NCI-H1092 (cell line): ENCODE measurements at places on chromosomes 1 and 21.

DNA sequence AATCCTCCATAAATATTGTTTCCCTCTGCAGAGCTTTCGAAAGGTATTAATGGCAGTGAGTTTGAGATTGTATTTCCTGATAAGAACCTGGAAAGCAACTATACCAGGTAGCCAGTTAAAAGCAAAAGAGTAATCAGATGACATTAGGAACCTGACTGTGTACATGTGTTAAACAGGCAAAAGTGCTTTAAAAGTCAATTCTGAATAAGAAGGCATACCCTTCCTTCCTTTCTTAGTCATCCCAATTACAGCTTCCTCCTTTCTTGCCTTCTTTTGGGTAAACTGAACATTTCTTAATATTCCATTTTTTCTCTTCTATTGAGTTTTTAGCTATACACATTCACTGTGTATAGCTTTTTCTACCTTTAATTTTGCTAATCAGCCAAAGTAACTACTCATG, 144.7 kb downstream of the ZNF281 start:
- no peak for DNase-seq

DNA sequence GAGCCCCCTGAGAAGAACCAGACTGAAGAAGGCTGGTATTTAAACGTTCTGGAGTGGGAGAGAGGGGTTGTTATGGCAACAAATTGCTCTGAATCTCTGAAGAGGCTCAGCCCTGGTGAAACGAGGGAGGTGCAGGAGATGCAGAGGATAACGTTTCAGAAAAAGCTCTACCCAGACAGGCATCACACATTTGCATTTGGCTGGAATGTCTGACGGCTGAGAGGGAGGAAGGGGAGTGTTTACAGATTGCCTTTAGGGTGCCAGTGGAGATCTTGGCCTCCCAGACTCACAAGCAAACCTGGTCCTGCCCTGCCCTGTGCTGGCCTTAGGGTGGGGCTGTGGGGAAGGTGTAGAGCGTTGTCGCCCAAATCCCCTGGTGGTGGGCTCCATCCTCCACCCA, 169.0 kb upstream of the AJAP1 start:
- DNase-seq: no peak

GRCh38 chr1:109263234-109263596, 13.9 kb downstream of the CELSR2 start:
- no peak for DNase-seq

- no peak for DNase-seq
Measured at GRCh38 chr1:24157918-24158481, 15.1 kb upstream of the IL22RA1 start.

GRCh38 chr1:33367485-33368405, 46.8 kb upstream of the A3GALT2 start:
- peak; percentile 83 for DNase-seq

DNA sequence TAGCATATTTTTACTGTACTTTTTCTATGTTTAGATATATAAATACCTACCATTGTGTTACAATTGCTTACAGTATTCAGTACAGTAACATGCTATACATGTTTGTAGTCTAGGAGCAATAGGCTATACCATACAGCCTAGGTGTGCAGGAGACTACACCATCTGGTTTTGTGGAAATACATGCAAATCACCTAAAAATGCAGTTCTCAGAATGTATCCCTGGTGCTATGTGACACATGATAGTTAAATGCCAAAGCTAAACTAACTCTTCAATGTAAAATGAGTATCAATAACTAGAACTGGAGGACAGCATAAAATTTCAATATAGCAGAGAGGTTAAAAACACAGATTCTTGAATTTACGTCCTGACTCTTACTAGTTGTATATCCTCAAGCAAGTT, 14.8 kb downstream of the NUCKS1 start:
- DNase-seq: no peak

- no peak for DNase-seq
Measured at GRCh38 chr1:151621351-151621750, 9.5 kb downstream of the SNX27 start.

GRCh38 chr21:41813226-41813625, 46.4 kb upstream of the RIPK4 start:
- DNase-seq: no peak

- no peak for DNase-seq
Measured at GRCh38 chr21:38286739-38287471, 30.1 kb downstream of the KCNJ15 start.

GRCh38 chr1:28136922-28137613, 39.4 kb downstream of the PTAFR start:
- no peak for DNase-seq

GRCh38 chr21:41246808-41247207, 69.8 kb upstream of the FAM3B start:
- DNase-seq: no peak

- no peak for DNase-seq
Measured at GRCh38 chr21:44999972-45000636, 60.3 kb downstream of the SLX9 start.

GRCh38 chr1:170560681-170561285, 28.8 kb downstream of the GORAB start:
- no peak for DNase-seq

GRCh38 chr1:37485902-37486679, 11.7 kb downstream of the ZC3H12A start:
- DNase-seq: no peak
